ENCODE measurements at places on chromosomes 16 and 17.

- DNase-seq: no peak
Observed at GRCh38 chr17:65604070-65604469, 42.6 kb upstream of the AXIN2 start.

DNA sequence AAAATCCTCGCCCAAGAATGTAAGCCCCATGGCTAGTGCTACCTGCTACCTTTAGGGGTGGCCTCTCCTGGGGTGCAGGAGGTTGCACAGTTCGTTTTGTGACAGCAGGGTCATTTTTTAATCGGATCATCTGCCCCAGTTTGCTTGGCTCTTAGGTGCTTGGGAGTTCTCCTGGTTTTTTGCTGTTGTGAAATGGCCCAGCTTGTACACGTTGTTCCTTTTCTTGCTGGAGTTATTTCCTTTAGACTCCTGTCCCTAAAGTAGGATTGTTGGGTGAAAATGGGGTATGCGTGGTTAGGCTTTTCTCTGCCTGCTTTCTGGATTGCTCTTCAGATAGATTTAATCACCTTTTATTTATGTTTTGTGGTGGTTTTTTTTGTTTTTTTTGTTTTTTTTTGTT is 25.8 kb downstream of the ABCC1 start:
- DNase-seq: no peak

DNA sequence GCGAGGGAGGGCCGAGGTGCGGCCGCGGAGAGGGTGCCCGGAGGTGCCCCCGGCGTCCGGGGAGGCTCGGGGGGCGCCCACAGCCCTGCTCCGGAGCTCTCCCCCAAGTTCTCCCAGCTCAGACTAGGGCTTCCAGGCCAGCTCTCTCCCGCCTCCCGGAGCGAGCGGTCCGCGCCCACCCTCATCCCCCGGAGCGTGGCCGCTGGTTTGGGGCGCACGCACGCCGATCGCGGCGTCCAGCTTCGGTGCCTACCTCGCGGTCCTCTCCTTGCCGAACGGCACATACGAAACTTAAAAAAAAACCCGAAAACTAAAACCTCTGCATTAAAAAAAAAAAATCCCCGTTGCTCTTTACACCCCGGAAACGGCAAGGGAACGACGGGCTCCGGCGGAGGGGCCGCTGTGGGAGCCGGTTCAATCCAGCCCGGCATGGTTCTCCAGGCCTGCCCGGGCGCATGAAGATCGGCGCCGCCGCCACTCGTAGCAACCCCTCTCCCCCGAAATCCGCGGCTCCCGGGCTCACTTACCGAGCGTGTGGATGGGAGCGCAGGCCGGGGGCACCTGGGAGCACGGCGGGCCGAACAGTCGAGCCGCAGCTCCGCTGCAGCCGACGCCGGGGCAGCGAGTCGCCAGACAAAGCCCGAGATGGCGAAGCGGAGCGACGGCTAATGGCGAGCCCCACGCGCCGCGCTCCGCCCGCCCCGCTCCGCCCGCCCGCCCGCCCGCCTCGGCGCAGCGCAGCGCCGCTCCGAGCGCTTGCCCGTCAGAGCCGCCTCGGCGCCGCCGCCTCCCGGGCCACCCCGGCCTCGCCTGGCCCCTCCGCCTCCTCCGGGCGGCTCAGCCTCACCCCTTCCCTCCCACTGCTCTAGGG is 973 bp upstream of the UBTF start:
- peak; percentile 43 for DNase-seq

DNA sequence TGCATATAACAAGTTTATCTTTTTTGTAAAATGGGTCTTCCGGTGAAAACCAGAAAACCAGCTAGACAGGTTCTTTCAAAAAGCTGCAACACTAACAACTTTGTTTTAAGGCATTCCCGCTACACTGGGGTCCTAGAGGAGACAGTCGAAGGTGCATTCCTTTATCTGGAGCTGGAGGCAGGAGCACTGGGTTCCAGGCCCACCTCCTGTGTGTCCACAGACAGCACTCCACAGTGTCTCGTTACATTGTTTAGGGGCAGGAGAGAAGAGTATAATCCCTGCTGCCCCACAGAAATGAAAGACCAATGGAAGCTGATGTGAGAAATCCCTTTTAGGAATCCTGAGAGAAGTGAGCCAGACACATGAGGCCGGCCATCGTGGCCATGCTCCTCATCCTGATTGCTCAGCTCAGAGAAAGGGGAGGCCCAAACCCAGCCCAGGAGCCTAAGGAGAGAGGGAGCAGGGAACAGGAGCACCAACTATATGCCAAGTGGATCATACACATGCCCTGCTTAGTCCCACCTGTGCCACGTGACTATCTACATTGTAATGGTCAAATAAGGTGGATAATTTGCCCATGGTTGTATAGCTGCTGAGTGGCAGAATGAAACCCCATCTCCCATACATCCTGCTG is 59.5 kb downstream of the CCDC182 start:
- DNase-seq: no peak

DNA sequence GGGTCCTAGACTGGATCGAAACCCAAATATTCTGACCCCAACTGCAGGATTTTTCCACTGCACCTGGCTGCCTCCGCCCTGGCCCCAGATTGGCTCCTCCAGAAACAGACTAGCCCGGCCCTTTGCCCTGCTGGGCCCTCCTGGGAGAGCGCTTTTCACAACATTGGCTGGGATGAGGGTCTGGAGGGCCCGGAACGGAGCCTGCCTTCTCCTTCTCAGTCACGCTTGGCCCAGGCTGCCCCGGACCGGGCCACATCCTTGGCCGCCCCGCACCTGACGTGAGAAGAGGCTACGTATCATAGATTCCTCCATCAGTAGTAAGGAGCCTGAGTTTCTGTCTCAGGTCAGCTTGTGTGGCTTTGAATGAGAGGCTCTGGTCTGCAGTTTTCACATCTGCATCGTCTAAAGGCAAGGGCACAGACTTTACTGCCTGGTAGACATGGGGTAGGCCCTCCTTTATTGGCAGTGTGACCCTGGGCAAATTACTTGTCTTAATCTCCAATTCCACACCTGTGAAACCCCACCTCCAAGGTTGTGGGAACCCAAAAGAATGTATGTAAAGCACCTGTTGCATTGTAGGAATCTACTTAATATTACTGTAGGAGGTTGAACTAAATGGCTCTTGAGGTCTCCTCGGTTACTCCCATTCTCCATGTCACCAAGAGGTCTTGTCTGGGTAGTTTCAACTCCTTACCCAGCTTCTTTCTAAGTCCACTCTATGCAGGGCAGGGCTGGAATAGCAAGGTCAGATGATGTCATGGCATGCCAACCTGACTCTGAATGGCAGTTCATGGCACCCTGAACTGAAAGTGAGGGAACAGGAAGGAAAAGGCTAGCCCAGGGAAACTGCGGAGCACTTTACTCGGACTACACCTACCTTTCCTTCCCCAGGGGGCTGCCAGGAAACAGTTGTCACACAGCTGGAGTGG is 661 bp downstream of the LRRC3C start:
- no peak for DNase-seq

DNA sequence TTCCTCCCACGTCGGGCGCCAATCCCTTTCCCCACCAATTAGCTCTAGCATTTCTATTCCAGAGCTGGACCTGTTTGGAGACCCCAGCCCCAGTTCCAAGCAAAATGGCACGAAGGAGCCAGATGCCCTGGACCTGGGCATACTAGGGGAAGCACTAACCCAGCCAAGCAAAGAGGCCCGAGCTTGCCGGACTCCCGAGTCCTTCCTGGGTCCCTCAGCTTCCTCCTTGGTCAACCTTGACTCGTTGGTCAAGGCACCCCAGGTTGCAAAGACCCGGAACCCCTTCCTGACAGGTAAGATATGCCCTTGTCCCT is 5.6 kb upstream of the SPATA20 start:
- no peak for DNase-seq

DNA sequence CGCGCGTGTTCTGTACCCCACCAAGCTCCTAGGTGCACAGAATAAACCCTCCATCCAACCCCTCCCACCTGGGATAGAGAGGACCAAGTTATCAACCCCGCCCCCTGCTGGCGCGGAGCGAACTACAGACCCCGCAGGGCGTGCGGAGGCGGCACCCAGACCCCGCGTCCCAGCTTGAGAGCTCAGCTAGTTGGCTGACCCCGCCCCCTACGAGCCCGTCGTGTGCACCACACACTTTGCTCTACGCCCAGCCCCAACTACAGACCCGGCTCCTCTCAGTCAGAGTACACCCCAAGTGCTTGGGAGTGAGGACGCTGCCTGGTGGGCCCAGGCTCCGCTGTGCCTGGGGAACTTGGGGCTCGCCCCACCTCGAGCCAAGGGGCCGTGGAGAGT is 1.5 kb downstream of the GRIN2A start:
- DNase-seq: peak; percentile 18

Measured in stimulated activated CD4-positive, alpha-beta T cell treated with anti-CD3 and anti-CD28 coated beads, Interleukin-4, amount 100 ng/mL, for 48 hours (primary cell).